NCI-H446 treated with DMSO at 0.1 percent for 48 hours (cell line): ENCODE measurements at places on chromosomes 16 and 17.

- no peak for DNase-seq
Observed at GRCh38 chr17:77006971-77007649, 133.7 kb upstream of the SEC14L1 start.

DNA sequence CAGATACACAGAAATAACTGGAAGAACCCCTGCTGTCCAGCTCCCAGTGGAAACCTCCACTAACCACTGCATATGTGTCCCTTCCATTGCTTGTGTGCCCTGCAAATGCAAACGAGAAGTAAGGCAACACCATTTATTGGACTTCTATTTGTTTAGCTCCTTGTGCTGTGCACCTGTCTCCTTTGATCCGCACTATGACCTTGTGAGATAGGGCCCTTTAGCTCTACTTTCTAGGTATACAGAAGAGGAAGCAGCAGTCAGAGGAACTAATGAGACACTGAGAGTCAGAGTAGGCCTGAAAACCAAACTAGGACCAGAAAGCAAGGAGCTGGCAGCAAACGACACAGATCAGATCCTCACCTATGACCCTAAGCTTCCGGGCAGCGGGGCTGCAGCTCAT lies 22.4 kb downstream of the SOX9 start:
- DNase-seq = no peak

DNA sequence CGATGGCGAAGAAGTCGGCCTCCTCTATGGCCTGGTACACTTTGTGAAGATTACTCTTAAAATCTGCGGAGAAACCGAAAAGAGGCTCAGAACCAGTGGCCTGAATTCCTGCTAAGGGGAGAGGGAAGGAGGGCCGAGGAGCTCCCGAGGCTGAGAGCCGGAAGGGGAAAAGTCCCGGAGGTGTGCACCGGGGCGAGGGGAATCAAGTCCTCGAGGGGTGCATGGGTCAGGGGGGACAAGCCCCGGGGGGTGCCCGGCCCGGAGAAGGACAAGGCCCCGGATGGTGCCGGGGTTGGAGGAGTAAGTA lies 495 bp downstream of the PARN start:
- no peak for DNase-seq

DNA sequence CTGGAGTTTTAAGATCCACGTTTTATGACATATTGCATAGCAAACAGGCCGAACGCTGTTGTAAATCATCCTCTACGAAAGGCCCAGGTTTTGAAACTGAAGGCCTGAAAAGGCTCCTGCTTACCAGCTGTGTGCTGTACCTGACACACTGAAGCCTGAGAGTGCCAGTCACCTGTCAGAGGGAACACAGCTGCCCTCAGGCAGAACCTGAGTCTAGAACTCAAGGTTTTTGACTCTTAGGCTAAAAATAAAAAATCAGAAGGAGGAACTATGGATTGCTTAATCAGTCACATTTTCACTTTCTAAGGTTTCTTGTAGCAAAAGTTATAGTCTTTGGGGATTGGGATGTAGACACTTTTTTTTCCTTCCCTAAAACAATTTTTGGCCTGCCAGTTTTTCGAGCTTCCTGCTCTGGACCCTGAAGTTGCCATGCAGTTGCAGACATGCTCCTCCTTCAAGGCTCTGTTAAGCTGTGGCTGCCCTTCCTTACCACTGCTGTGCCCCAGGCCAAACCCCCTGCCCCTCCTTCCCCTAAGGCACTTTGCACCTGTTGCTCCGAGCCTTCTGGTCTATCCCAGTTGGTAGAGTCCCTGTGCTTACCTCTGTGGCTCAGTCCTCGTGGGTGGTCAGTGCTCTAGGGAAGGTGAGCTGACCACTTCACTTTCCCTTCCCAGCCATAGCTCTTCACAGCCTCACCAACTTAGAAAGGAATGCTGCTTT lies 56.6 kb downstream of the TENT4B start:
- DNase-seq = no peak

- DNase-seq = no peak
Observed at GRCh38 chr16:17330044-17330443, 140.7 kb downstream of the XYLT1 start.

GRCh38 chr17:19022747-19023146 lies 18.2 kb upstream of the FAM83G start:
- DNase-seq = no peak

- DNase-seq = no peak
Observed at GRCh38 chr16:3580686-3581085, 3.5 kb upstream of the NLRC3 start.

- DNase-seq = no peak
Observed at GRCh38 chr17:7445619-7445968, 733 bp downstream of the CHRNB1 start.

DNA sequence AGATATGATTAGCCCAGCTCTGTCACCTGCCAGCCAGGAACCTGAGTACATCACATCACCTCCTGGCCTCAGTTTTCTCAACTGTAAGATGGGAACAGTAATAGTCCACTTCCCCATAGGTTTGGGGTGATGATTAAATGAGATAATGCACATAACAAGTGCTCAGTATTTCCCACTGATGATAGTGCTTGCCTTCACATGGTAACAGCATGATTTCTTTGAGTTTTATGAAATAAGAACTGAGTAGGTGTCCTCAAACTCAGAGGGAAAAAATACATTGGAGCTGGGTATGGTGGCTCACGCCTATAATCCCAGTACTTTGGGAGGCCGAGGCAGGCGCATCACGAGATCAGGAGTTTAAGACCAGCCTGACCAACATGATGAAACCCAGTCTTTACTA lies 30.1 kb upstream of the SNN start:
- DNase-seq = no peak
